Dorsolateral prefrontal cortex (tissue), 122 donors: ENCODE measurements at places on chromosomes 3 and 15.

- no peak for DNase-seq
These were observed 82.1 kb upstream of the PRTG start for GRCh38 chr15:55824857-55825613.

- no peak for DNase-seq
These were observed 14.0 kb upstream of the EMC3 start for GRCh38 chr3:10000686-10001085.

DNA sequence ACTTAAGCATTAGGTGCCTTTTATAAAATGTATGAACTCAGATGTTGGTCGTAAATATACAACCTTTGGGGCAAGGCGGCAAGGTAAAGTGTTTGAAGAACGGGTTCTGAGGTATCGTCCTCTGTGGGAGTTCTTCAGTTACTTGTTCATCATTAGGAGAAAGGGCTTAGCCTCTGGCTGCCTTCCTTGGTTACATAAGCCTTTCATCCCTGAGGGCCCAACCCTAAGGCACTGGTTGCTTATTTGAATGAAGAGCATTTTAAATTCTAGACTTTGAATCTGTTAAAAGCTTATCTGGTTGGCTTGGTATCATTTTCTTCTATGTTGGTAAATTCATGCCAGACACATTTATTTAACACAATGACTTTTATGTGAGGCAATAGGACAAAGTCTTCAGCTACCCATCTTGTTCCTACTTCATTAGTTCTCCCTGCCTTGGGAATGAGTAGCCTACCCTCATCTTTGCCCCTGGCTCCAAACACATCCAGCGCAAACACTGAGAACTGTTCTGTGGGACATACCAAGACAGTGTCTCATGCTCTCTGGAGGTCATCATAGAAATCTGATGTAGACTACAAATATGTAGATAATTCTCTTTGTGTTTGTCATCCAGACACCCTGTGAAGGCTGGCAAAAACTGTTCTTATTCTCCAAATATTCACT is 12.4 kb upstream of the CCDC80 start:
- no peak for DNase-seq

DNA sequence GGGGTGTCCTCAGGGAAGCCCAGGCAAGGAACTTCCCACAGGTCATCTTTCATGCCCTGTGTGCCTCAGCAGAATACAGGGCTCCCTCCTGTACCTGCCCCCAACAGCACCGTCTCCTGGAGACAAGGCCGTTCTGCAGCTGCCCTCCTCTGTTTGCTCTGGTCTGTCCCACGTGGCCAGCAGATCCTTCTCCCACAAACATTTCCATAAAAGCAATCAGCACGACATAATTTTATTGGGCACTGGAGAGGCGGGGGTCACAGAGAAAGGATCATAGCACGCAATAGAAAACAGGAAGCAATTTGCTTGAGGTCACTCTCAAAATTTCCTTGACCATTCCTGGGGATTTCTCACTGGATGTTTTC is 29.4 kb downstream of the STARD5 start:
- DNase-seq, result no peak

DNA sequence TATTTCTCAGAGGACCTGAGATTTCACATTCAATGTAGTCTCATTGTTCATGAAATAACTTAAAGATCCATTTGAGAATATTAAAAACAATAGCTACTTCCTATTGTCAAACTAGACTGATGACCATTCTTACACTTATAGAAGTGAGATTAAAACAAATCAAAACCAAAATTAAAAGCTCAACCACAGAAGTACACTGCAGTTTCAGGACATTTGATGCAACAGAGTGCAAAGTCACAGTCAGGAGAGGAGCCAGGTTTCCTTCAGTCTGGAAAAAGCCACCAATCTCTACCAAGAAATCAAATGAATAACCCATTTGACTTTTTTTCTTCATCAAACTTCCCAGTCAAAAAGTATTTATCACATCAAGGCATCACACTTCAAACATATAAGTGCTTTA is 5.5 kb downstream of the CCPG1 start:
- no peak for DNase-seq

GRCh38 chr3:120469882-120470301 is 19.1 kb upstream of the FSTL1 start:
- no peak for DNase-seq

DNA sequence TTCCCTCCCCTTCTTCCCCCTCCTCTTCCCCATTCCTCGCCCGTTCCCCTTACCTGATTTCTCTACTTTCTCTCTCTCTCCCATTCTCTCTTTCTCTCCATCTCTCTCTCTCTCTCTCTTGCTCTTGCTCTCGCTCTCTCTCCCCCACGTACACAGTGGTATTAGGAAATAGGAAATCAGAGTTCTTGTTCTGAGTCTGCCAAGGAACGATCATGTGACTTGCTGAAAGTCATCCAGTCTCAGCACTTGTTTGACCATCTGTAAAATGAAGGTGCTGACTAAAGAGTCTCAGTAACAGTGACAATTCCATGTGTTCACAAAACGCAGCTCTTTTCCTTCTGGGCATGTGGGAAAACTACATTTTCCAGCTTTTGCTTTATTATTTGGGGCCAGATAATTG is 445.0 kb upstream of the TGFBR2 start:
- no peak for DNase-seq

GRCh38 chr3:50559702-50560101 is 7.8 kb downstream of the C3orf18 start:
- DNase-seq, result no peak

- DNase-seq, result peak; percentile 76
These were observed 119.0 kb upstream of the RASGRP1 start for GRCh38 chr15:38683382-38684242.

GRCh38 chr15:60989696-60990095 is 239.4 kb downstream of the RORA start:
- DNase-seq, result no peak

DNA sequence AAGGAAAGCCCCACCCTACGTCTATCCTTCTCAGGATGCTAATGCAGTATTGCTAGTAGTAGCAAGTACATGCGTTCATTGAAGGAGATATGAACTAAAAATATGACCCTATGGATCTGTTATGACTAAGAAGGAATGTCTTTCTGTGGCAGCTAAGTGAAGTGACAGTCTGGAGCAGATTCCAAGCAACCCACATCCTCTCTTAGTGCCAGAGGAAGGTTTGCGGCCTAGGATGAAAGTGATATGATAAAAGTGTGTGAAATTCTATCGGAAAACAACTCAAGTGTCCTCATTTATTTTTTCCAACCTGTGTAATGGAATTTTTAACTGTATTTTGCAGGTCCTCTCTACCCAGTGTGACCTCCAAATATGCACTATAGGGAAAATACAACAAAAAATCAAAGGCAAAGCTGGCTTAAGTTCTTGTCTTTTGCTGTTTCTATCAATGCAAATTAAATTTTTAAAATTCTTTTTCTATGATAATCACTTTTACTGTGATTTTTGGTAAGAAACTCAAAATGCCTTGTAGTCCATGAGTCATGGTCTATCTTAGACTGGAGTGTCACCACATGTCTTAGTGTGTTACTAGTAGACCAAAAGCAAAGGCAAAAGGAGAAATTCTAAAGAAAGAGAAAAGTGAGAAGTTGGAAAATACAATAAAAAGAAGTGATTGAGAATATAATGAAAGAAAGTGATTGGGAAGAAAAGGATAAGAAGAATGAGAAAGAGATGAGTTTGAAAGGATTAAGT is 161.2 kb upstream of the TMCO5A start:
- DNase-seq, result no peak

- DNase-seq, result no peak
These were observed 54.4 kb upstream of the EHHADH start for GRCh38 chr3:185308126-185308754.
